ENCODE measurements at places on chromosomes 7 and 10. TPM values are rescaled to one million over a fixed set of nuclear protein-coding genes. Genes with fewer than 3 reads are reported as not detected.

GRCh38 chr10:69239816-69240434, 19.8 kb downstream of the HKDC1 start:
- no peak for DNase-seq

DNA sequence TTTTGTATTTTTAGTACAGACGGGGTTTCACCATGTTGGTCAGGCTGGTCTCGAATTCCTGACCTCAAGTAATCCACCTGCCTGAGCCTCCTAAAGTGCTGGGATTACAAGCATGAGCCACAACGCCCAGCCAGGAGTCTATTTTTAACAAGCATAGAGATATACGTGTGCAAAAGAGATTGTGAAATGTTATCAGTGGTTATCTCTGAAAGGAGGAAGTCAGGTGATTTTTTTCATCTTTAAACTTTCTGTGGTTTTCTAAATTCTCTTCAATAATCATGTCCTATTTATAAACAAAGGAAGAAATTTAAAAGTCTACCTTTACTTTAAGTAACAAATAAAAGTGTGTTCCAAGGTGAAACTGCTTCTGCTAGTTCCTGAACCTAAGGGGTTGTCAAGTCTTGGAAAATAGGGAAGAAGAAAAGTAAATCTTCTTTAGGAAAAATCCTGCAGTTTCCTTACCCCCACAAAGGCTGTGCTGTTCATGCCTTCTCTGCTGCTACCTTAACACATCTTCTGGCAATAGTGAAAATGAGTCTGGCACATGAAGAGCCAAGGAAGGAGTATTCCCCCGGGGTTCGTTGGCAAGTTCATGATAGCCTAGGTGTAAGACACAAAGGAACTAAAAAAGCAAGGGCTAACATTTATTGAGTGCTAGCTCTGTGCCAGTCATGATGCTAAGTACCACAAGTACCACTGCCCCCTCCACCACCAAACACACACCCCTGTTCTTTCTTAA, 51.1 kb downstream of the CYP26A1 start:
- DNase-seq, result no peak

- no peak for DNase-seq
These were observed 256.8 kb downstream of the KCND2 start for GRCh38 chr7:120529736-120530135.

DNA sequence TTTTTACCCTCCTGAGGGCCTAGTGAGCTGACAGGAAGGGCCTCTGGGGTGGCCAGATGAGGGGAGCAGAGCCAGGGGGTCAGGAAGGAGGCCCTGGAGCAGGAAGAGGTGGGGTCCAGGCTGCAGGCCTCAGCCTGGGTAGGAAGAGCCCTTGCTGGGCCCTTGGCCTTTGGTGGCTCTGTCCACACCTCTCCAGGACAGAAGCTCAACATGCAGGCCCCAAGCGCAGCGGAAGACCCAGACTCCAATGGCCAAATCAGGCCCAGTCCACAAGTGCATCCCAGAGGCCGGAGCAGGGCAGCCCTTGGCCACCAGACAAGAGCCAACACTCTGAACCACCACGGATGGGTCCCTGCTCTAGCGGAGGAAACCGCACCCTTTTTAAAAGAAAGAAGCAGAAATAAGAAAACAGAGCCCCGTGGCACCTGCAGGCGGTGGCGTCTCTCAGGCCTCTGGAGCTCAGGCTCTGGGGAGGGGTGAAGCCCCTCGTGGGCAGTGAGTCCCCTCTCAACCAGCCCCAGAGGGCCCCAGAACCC, 52.8 kb downstream of the FOXL3 start:
- no peak for DNase-seq

- DNase-seq, result no peak
These were observed 37.2 kb upstream of the EPC1 start for GRCh38 chr10:32384171-32384570.

GRCh38 chr7:26514633-26515032, 223.0 kb downstream of the SNX10 start:
- no peak for DNase-seq

- DNase-seq, result peak; percentile 3
These were observed 112.2 kb downstream of the EXOC4 start for GRCh38 chr7:133364959-133365690.

DNA sequence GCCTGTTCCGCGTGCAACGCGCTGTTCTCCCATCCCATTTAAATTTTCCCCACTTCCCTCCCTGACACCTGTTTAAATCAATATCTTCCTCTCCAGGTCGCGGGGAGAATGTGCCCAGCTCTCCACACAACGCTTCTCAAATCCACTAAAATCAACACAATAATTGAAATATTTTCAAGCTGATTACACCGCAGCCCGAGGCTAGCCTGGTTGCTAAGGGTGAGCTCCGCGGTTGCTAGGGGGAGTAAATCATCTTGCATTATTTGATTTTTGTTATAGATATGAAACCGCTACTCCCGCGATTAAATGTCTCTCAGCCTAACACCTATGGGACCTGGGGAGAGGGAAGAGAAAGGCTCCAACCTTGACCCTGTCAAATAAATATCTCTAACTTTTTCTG, 36.2 kb downstream of the UNCX start:
- DNase-seq, result peak; percentile 45

DNA sequence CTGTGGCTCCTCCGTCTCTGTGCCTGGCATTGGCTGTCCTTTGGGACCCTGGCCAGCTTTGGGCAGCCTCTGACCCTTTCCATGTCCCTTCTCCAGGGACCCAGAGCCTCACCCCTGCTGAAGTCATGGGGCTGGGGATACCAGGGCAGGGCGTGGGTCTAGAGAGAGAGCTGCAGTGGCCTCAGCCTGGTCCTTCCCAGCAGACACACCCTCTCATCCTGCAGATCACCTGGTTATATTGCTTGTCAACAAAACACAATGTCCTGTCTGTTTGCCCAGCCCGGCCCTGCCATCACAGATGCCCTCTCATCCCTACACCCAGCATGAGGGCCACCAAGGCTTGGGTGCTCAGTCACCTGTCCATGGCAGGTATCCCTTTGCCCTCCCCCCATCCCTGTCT, 1.8 kb downstream of the MUC17 start:
- DNase-seq, result no peak

- no peak for DNase-seq
These were observed 675 bp upstream of the ATE1 start for GRCh38 chr10:121928528-121928884.

DNA sequence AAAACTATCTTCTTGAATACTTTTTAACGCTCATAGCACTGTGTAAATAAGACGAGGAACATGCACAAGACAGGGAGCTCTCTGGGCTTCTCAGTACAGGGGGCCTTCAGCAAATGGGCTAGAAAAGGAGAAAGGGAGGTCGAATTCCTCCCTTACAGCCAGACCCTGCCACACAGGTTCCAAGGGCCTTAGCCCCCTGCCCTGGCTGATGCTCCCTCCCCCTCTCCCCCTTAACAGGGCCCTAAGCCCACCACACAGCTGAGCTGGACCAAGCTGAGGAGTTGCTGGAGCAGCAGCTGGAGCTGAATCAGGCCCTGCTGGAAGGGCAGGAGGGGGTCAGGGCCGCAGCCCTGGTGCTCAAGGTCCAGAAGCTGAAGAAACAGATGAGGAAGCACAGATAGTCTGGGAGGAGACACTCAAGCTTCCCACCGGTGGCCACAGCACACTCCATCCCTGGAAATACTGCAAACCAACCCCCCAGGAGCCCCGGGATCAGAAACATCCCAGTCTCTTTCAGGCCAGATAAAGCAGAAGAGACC, 153.9 kb downstream of the SNX13 start:
- DNase-seq, result no peak

The SLC16A9 gene
- 2.4 TPM for total RNA-seq

The TMEM254 gene
- 7.2 TPM for total RNA-seq

The ATG9B gene
- 2.6 TPM for total RNA-seq

The MALSU1 gene
- total RNA-seq, result 49.4 TPM

The CCL24 gene
- total RNA-seq, result not detected

The FAS gene
- total RNA-seq, result 108 TPM

The SHOC2 gene
- total RNA-seq, result 77.5 TPM

The C1GALT1 gene
- total RNA-seq, result 27.7 TPM

The NODAL gene
- total RNA-seq, result 4.6 TPM
